ENCODE measurements at places on chromosomes 3 and 15.

GRCh38 chr3:105891101-105891500 is 22.3 kb upstream of the CBLB start:
- no peak for DNase-seq

- no peak for DNase-seq
These were observed 6.7 kb downstream of the ZDHHC3 start for GRCh38 chr3:44969154-44969827.

- no peak for DNase-seq
These were observed 5.6 kb upstream of the NCEH1 start for GRCh38 chr3:172716476-172716875.

DNA sequence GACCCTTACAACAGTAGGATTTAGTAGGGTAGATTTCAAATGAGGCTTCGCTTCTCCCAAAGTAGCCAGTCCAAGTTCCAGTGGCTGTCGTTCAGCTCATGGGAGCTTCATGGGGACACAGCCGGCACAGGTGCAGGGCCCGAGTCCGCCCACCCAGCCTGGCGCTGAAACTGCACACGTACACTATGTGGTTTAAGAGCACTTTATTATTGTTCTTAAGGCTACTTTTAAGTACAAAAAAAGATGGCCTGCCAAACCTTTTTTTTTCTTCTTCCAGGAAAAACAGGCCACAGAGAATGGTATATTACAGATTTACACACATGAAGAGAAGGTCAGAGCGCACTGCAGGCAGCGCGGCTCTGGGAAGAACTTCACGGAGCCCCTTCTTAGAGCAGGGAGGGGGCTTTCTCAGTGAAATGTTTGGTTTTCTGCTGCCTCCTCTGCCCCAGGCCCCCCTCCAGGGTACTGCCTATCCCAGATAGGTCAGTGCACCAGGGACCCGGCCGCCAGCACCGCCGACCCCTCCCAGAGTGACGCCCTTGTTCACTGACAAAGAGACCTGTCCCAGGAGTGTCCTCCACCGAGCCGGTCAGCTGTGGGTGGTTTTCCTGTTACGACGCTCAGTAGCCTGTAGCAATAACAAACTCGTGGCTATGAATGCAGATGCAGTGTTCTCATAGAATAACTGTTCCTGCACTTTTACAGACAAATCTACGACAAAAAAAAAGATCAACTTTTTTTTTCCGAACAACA is 87.7 kb downstream of the VGLL4 start:
- DNase-seq = no peak

DNA sequence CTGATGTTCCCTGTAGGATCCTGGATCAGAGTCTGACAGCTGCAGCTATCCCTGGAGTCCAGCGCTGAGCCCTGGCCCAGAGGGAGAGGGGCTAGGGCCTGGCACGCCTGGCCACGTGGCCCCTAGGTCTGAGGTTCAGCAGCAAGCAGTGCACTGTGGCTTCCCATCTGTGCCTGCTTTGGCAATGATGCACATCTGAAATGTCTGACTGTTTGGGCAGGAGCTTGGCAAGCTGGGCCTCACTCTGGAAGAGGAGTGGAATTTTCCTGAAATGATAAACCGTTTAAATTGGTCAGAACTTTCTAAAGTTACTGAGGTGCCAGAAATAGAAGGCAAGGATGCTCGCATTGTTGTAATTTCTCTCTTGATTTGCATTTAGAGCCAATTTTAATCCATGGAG is 48.8 kb upstream of the MRPS22 start:
- DNase-seq = no peak

- no peak for DNase-seq
These were observed 47.5 kb upstream of the AADACL2 start for GRCh38 chr3:151686257-151686656.

GRCh38 chr3:53938645-53939044 is 47.0 kb upstream of the SELENOK start:
- no peak for DNase-seq

GRCh38 chr15:65365229-65365628 is 12.6 kb downstream of the IGDCC3 start:
- no peak for DNase-seq

GRCh38 chr3:143167969-143168854 is 48.6 kb downstream of the CHST2 start:
- no peak for DNase-seq

DNA sequence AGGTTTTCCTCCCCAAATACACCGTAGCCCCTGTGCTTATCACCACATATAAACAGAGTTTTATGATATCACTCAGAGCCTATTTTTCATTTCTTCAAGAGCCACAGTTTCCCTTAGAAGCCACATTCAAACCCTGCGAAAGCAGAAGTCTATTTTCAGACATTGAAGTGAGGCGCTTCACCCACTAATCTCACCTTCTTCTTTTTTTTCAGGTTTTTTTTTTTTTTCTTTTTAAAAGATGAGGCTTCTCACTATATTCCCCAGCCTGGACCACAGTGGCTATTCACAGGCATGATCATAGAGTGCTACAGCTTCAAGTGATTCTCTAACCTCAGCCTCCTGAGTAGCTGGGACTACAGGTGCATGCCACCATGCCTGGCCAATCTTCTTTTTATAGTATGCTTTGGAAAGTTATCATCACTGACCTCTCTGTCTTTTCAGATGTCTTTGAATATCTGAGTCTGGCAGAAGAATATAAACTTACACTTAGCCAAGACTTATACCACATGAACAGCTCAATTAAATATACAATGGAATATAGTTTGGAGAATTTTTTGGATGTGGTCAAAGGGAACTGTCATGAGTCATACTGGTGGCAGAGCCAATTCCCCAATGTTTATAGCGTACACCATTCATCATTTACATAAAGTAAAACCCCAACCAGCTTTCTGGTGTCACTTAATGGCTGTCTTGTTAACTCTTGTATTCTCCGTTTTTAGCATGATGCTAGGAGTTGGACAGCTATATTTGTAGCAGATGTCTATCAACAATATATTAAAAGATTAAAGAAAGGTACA is 59.7 kb upstream of the CCDC50 start:
- no peak for DNase-seq

GRCh38 chr15:47039225-47039624 is 678.1 kb upstream of the SEMA6D start:
- DNase-seq = no peak

DNA sequence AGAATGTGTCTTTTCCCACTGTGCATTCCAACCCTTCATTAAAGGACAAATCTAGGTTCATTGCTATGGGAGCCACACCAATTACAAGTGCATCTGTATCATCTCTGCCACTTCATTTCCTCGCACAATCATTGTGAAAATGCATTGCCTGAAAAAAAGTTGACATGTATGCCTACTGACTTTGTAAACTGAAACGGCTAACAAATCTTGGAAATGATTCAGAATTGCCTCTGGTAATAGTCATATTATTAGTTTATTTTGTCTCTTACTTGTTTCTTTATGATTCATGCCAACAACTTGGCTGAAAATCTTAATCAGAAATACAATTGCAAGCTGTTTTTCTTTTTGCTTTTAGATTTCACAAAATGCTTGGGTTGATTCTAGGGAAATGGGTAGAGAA is 497.1 kb downstream of the ZIC1 start:
- no peak for DNase-seq

DNA sequence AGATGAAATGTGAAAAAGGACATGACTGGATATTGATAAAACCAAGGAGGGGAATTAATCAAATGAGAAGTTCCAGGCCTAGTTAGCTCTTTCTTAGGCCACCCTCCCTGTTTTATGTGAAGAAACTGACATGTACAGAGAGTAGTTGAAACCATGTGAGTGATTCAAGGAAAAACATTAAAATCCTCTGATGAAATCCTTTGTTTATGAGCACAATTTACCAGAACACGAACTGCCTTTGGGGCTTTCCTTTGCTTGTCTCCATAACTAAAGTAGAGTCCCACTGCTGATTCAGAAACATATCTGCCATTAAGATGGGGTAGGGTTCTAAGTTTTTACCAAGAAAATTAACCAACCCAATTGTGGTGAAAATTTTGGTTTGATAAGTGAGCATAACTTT is 558.3 kb downstream of the NR2F2 start:
- no peak for DNase-seq

- DNase-seq = peak; percentile 1
These were observed 37.0 kb downstream of the PPARG start for GRCh38 chr3:12325586-12326515.

DNA sequence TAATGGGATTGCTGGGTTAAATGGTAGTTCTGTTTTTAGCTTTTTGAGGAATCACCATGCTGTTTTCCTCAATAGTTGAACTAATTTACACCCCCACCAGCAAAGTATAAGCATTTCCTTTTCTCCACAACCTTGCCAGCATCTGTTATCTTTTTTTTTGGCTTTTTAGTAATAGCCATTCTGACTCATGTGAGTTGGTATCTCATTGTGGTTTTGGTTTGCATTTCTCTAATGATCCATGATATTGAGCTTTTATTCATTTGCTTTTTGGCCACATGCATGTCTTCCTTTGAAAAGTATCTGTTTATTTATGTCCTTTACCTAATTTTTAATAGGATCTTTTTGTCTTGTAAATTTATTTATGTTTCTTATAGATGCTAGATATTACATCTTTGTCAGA is 288.2 kb downstream of the EPHA6 start:
- no peak for DNase-seq

- no peak for DNase-seq
These were observed 6.8 kb downstream of the SKOR1 start for GRCh38 chr15:67832031-67832551.
